ENCODE measurements at places on chromosomes 3 and 15. TPM values are rescaled to one million over a fixed set of nuclear protein-coding genes. Genes with fewer than 3 reads are reported as not detected.

- no peaks in the 10 kb centered on the region for H3K4me1 ChIP-seq
- H3K27me3 ChIP-seq, result no peaks in the 10 kb centered on the region
- no peak overlapping the region for H3K27ac ChIP-seq
- no peak for DNase-seq
These were observed 1049.0 kb upstream of the NR2F2 start for GRCh38 chr15:95281470-95281869.

GRCh38 chr3:122298239-122298638 lies 26.8 kb upstream of the CSTA start:
- H3K27me3 ChIP-seq, result no peaks in the 10 kb centered on the region
- H3K27ac ChIP-seq, result no peak overlapping the region
- H3K4me3 ChIP-seq, result no peak overlapping the region

GRCh38 chr3:148202386-148202785 lies 495.3 kb upstream of the AGTR1 start:
- H3K4me3 ChIP-seq, result no peak overlapping the region
- no peaks in the 10 kb centered on the region for H3K4me1 ChIP-seq
- H3K27me3 ChIP-seq, result no peaks in the 10 kb centered on the region
- H3K27ac ChIP-seq, result no peak overlapping the region
- no peak for DNase-seq

DNA sequence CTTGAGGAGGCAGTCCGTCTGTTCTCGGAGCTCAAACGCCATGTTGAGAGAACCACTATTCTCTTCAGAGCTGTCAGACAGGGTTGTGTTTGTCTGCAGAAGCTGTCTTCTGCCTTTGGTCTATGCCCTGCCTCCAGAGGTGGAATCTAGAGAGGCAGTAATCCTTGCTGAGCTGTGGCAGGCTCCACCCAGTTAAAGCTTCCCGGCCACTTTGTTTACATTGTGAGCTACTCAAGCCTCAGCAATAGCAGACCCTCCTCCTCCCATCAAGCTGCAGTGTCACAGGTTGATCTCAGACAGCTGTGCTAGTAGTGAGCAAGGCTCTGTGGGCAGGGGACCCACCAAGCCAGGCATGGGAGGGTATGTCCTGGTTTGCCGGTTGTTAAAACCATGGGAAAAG lies 8.9 kb downstream of the OR5AC2 start:
- no peak overlapping the region for H3K4me3 ChIP-seq
- no peaks in the 10 kb centered on the region for H3K27me3 ChIP-seq
- no peaks in the 10 kb centered on the region for H3K36me3 ChIP-seq
- H3K4me1 ChIP-seq, result no peaks in the 10 kb centered on the region
- DNase-seq, result no peak

GPR149 gene
- not detected for total RNA-seq

MASP1 gene
- 0.52 TPM for total RNA-seq

Data from colonic mucosa (tissue), 4 donors.